ENCODE measurements at places on chromosomes 2 and 18. TPM values are rescaled to one million over a fixed set of nuclear protein-coding genes. Genes with fewer than 3 reads are reported as not detected.

DNA sequence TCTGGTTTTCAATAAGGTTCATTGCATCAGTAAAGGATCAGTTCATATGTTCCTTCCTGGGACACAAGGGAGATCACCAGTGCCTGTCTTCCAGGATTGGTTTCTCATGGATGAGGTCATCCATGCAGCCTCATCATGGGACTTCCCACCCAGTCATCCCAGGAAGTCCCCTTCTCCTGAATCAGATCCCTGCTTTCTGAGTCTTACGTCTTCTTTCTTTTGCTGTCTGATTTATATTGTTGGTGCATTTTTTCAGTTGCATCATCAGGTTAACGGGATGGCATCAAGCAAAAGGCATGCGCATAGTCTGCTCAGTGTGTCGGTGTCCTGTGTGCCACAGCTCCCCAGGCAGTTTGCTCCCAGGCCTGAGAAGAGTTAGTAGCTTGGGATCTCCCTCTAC lies 105.9 kb downstream of the SOX11 start:
- no peaks in the 10 kb centered on the region for H3K27me3 ChIP-seq
- no peak overlapping the region for H3K4me3 ChIP-seq
- no peak overlapping the region for H3K27ac ChIP-seq
- no peak for DNase-seq
- peaks cover under 1% of the 10 kb centered on the region for H3K4me1 ChIP-seq

DNA sequence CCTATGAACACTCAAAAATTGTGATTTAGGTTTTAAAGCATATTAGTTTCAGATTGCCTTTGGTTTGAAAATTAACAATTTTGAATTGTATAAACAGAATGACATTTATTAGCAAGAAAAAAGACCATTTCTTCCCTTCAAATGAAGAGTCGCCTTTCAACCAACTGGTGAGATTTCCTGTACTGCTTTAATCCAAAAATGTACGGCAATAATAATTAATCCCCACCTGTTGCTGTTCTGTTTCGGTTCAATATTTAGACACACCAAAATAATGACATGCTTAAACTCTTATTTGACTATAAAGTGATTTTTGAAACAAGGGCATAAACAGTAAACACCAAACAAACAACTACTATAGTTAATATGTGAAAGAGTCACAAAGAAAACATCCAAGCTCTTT lies 39.6 kb downstream of the CHN1 start:
- no peaks in the 10 kb centered on the region for H3K36me3 ChIP-seq
- no peak overlapping the region for H3K4me3 ChIP-seq
- no peaks in the 10 kb centered on the region for H3K27me3 ChIP-seq
- peaks cover 63% of the 10 kb centered on the region for H3K4me1 ChIP-seq
- peak overlapping the region; percentile 86 for H3K27ac ChIP-seq
- no peak for DNase-seq

DNA sequence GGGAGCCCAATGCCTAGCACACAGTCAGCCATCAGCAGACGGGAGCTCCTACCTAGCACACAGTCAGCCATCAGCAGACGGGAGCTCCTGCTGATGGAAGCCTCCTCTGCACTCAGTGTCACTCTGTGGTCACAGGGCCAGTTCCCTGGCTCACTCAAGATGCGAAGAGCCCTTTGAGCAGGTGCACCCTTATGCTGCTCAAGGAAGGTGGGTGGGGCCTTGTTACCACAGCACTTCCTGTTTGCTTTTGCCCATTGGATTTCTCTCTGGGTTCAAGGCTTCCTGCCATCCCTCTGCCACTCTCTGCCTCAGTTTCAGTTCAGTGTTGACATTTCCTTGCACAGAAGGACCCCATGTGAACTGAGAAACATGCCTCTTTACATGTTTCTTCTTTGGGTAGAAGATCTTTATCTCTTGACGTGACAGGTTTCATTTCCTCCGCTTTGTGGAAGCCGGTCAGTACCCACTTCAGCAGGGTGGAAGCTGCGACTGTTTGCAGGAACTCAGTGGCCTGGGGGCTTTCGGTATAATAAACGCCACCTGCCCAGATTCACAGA lies 11.6 kb downstream of the TRIB2 start:
- no peaks in the 10 kb centered on the region for H3K27me3 ChIP-seq
- H3K27ac ChIP-seq, result no peak overlapping the region
- H3K4me3 ChIP-seq, result no peak overlapping the region
- H3K4me1 ChIP-seq, result peaks cover 11% of the 10 kb centered on the region

- no peak for DNase-seq
- no peaks in the 10 kb centered on the region for H3K27me3 ChIP-seq
- H3K27ac ChIP-seq, result no peak overlapping the region
- peaks cover 11% of the 10 kb centered on the region for H3K36me3 ChIP-seq
Measured at GRCh38 chr18:67463829-67464228, 52.7 kb downstream of the DSEL start.

DNA sequence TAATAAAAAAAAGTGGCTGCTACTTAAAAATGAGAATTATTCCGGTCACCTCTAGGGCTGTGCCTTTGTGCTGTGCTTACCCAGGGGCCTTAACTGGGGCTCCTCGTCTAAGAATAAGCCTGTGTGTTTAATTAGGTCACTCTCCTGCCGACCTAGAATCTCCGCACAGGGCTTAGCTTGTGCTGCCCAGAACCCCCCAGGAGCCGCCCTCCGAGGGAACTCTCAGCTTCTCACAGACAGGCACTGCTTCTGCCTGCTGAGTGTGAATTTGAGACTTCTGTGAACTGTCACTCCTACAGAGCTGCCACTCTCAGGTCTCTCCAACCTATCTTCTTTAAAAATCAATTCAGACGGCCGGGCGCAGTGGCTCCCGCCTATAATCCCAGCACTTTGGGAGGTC lies 11.9 kb upstream of the NT5DC4 start:
- H3K4me1 ChIP-seq, result peaks cover 5% of the 10 kb centered on the region
- no peak overlapping the region for H3K27ac ChIP-seq
- H3K36me3 ChIP-seq, result no peaks in the 10 kb centered on the region
- DNase-seq, result no peak
- H3K4me3 ChIP-seq, result no peak overlapping the region

- no peaks in the 10 kb centered on the region for H3K36me3 ChIP-seq
- DNase-seq, result no peak
- no peak overlapping the region for H3K27ac ChIP-seq
Measured at GRCh38 chr2:123532994-123533393, 492.1 kb upstream of the CNTNAP5 start.

- no peak for DNase-seq
- no peaks in the 10 kb centered on the region for H3K27me3 ChIP-seq
- peaks cover 7% of the 10 kb centered on the region for H3K4me1 ChIP-seq
- H3K27ac ChIP-seq, result no peak overlapping the region
- H3K36me3 ChIP-seq, result peaks cover 25% of the 10 kb centered on the region
Measured at GRCh38 chr2:152622219-152622618, 95.0 kb downstream of the PRPF40A start.

DNA sequence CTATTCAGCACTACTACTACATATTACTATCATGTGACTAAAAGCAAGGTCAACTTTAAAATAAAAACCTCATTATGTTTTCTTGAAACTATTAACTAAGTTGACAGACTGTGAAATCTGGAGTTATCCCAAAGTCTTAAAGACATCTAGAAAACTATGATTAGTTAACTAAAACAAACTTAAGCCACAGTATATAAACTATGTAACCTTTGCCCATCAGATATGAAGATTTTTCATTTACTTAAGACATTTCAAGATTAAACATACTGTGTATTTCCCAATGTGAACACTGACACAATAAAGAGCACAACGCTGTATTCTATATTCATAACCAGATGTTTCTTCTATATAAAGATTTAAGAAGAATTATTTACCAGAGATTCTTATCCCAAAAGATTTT lies 33.5 kb upstream of the CACNB4 start:
- H3K4me3 ChIP-seq, result no peak overlapping the region
- no peak for DNase-seq
- no peak overlapping the region for H3K27ac ChIP-seq

DNA sequence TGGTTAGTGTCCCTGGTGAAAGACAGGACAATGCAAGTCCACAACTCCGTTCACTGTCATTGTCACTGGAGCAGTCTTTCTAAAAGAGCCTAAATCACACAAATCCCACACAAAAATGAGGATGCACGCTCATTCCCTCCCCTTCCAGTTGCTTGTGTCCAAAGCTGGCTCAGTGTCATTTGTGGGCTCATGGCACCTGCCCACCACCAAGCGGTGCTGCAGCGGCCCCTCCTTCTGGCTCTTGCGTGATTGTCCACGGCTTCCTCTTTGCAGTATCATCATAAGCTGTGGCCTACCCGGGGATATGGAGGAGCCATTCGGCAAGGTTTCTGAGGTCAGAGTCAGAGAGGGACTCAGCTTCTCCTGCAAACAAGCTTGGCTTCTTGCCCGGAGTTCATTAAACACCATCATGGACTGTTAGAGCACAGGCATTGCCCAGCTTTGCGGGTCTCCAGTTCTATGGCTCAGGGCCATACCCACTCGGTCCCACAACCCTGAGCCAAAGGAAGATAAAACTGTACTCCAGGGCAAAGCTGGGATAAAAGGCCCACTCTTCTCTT lies 179.4 kb upstream of the AGAP1 start:
- H3K27ac ChIP-seq, result no peak overlapping the region
- no peaks in the 10 kb centered on the region for H3K4me1 ChIP-seq
- no peak overlapping the region for H3K4me3 ChIP-seq
- no peak for DNase-seq

- H3K27me3 ChIP-seq, result no peaks in the 10 kb centered on the region
- peaks cover 21% of the 10 kb centered on the region for H3K4me1 ChIP-seq
- H3K4me3 ChIP-seq, result no peak overlapping the region
- H3K27ac ChIP-seq, result no peak overlapping the region
- no peak for DNase-seq
Measured at GRCh38 chr2:54430649-54431048, 25.5 kb upstream of the SPTBN1 start.

RPRM gene
- total RNA-seq, result not detected

CHRND gene
- total RNA-seq, result not detected

C2orf66 gene
- total RNA-seq, result not detected

CABYR gene
- 9.8 TPM for total RNA-seq

RAB6D gene
- not detected for total RNA-seq

ING5 gene
- total RNA-seq, result 16.3 TPM

CCDC68 gene
- not detected for total RNA-seq

MARCO gene
- total RNA-seq, result not detected

All from chondrocyte (in vitro differentiated cells).